ENCODE measurements at places on chromosomes 12 and 14. TPM values are rescaled to one million over a fixed set of nuclear protein-coding genes. Genes with fewer than 3 reads are reported as not detected.

Gene CMKLR1
- polyA plus RNA-seq = 2.0 TPM

Gene CIT
- polyA plus RNA-seq = 0.34 TPM

Gene NGB
- polyA plus RNA-seq = not detected

Gene P2RX7
- polyA plus RNA-seq = 1.4 TPM

Gene NPFF
- not detected for polyA plus RNA-seq

Gene TAS2R7
- polyA plus RNA-seq = not detected

- no peaks in the 10 kb centered on the region for H3K36me3 ChIP-seq
- no peaks in the 10 kb centered on the region for H3K4me1 ChIP-seq
- no peak for DNase-seq
These were observed 168.0 kb downstream of the DACT1 start for GRCh38 chr14:58805605-58806409.

DNA sequence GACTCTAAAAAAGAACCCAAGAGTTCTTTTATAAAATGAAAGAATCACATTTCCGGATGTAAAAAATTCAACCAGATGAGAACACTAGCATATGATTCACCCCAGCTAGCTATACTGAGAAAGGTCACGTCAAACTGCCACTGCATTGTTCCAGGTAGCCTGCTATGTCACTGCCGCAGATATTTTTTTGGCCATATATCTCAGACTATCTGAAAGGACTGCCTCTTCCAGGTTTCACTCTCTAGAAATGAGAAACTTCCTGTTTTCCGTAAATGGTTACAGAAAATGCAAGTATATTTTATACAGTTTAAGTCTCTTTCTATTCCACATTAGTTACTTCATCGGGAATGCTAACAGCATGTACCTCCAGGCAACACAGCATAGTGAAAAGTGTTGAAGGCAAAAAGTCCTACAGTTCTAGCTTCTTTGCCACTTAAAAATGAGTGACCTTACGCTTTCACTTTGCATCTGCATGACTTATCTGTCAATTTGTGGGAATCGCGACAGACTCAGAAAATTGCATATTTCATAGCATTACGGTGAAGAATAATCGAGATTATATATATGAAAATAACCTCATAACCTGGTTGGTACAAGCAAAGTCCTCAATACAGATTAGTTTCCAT lies 105.2 kb downstream of the MED13L start:
- no peak overlapping the region for H3K27ac ChIP-seq
- DNase-seq = no peak
- no peaks in the 10 kb centered on the region for H3K36me3 ChIP-seq
- H3K27me3 ChIP-seq = no peaks in the 10 kb centered on the region
- H3K4me3 ChIP-seq = no peak overlapping the region
- peaks cover 42% of the 10 kb centered on the region for H3K4me1 ChIP-seq

GRCh38 chr14:61780125-61780524 lies 17.9 kb downstream of the SNAPC1 start:
- no peak for DNase-seq
- no peak overlapping the region for H3K4me3 ChIP-seq

DNA sequence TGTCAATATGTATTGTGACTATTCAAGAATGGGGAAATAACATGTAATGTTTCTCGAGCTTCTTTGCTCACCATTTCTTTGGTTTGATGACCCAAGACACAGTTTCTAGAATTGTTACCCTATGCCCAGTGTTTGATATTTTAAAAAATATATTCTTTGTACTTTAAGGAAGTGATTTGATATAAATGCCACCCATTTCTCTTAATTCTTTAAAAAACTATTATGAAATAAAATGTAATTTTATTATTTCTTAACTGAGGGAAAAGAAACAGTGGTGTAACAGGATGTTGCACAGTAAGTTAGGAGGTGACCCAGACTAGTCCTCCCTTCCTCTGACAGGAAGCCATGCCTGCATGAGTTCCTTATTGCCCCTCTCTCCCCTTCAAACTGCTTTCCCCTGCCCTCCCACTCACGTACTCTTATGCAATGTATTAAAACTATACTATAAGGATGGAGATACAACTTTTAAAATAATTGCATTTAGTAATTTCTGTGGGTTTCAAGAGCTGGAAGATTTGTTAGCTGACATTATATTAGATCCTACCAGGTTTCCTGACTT lies 279.4 kb downstream of the TMTC2 start:
- H3K27ac ChIP-seq = no peak overlapping the region
- H3K4me1 ChIP-seq = no peaks in the 10 kb centered on the region
- H3K36me3 ChIP-seq = no peaks in the 10 kb centered on the region
- H3K27me3 ChIP-seq = no peaks in the 10 kb centered on the region
